RPMI8226 (cell line): ENCODE measurements at places on chromosomes 13 and 19.

DNA sequence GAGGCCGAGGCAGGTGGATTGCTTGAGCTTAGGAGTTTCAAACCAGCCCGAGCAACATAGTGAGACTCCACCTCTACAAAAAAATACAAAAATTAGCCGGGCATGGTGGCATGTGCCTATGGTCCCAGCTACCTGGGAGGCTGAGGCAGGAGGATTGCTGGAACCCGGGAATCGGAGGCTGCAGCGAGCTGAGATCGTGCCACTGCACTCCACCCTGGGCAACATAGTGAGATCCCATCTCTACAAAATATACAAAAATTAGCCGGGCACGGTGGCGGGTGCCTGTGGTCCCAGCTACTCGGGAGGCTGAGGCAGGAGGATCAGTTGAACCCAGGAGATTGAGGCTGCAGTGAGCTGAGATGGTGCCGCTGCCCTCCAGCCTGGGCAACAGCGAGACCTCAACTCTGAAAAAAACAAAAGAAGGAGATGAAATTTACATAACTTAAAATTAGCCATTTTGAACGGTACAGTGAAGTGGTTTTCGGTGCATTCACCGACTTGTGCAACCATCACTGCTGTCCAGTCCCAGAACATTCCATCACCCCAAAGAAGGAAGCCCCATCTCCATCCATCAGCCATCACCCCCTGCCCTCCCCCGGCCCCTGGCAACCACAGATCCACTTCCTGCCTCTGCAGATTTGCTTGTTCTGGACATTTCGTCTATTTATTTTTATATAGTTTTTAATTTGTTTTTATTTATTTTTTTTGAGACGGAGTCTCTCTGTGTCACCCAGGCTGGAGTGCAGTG, 1.6 kb upstream of the AZU1 start:
- DNase-seq, result no peak

DNA sequence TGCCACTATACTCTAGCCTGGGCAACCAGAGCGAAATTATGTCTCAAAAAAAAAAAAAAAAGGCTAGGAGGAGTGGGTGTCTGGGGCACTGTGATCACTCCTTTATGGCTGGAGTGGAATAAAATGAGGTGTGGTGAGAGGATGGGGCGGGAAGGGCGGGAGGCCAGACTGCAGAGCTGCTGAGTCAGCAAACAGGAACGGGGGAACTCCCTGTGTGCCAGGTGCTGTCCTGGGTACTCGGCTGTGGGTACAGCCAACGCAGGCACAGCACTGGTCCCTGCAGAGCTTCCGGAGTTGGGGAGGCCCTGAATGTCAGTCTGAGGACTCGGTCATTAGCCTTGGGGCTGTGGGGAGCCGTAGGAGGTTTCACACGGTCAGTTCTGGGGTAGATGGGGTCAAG, 5.7 kb downstream of the PRPF31 start:
- DNase-seq, result no peak

DNA sequence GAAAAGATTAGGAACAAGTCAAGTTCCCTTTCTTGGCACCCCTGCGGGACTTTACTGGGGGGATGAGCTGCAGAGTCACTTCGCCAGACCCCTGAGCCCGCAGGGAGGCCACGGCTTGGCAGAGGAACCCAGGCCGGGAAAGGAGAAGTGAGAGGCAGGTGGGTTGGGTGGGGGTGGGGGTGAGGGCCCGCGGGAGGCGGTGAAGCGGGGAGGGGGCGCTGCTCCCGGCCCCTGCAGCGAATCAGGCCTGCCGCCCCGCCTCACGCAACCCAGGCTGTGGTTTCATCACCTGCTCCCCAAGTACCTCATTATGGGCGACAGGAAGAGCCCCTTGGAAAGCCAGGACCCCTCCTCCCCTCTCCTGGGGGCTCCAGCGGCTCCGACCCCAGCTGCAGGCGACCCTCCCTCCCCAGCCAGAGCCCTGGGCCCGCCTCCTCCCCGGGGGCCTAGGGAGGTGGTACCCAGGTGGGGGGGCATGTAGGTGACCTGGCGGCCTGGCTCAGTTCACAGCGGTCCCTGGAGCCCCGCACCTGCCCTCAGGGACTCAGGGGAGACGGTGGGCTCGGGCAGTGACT, 9.5 kb downstream of the MEF2B start:
- peak; percentile 44 for DNase-seq

- peak; percentile 15 for DNase-seq
These were observed 147.5 kb upstream of the OBI1 start for GRCh38 chr13:78806457-78806856.

DNA sequence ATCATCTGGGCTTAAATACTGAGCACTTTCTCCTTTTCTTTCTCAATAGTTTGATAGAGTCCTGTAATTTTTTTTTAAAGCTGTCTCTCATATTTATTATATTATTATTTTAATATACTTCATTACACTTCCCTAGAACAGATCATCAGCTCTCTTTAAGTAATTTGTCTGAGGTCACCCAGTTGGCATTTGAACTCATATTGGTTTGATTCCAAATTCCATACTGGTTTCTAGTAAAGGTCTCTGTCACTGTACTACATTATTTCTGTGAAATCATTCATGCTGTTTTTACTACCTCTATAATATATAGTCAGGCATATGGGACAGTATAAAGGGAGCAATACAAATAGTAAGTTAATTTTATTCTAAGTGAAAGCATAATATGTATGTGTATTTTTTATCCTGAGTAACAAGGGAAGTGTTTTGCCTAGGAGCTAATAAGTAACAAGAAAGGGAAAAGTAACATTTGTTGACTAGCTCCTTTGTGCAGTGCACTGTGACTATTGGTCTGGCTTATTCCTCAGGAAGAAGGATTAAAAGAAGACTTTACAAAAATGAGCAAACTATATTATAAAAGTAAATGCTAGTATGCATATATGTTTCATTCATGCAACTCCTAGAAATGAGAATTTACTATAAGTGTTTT, 14.3 kb downstream of the LPAR6 start:
- no peak for DNase-seq

DNA sequence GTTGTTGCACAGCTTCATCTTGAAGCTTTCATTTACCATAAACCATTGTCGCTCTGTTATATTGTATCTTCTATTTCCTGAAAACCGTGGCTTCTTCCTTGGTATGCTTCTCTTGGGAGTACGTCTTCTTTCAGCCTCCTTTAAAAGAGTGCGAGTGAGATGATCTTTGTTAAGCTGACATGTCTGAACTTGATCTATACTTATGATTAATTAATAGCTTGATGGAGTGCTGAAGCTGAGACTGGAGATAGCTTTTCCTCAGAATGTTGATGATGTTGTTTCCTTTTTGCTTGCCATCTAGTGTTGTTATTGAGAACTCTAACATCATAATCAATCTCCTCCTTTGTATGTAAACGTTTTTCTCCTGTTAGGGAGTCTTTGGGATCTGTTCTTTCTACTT, 529.3 kb upstream of the SPRY2 start:
- no peak for DNase-seq

DNA sequence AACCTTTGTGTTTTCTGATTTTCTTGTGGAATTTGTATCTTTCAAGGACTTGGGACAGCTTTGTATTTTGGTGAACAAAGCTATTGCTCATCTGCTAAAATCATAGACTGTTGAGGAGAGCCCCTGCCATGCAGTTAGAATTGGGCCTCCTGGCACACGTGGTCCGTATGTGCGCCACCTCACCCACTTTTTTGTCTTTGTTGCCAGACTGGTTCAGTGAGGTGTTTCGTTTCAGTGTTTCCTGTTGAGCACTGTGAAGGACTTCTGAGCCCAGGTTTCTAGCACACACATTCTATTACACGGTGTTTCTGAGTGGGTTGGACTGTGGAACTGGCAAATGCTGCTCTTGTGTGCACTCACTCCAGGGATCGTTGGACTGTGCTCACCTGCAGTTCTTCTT, 37.6 kb upstream of the RNF113B start:
- DNase-seq, result no peak

DNA sequence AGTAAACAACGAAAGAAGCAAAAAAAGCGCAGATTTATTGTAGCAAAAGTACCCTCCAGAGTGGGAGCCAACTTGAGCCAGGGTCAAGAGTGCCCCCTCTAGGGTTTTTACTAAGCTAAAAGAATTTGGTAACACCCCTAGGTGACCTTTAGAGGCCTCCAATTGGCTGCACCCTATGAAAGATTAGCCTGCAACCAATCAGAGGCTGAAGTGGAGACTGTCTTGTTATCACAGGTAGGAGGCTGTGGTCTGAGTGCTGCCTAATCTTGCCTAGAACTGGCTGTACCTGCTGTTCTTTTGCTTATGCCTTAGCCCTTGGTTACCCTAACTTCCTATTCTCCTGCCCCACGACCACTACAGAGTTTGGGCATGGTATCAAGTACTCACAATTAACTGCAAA, 38.3 kb downstream of the ANKRD10 start:
- no peak for DNase-seq
